Stimulated activated CD8-positive, alpha-beta memory T cell treated with anti-CD3 and anti-CD28 coated beads, Interleukin-7, amount 100 ng/mL, for 48 hours (primary cell): ENCODE measurements at places on chromosomes 6 and 20.

DNA sequence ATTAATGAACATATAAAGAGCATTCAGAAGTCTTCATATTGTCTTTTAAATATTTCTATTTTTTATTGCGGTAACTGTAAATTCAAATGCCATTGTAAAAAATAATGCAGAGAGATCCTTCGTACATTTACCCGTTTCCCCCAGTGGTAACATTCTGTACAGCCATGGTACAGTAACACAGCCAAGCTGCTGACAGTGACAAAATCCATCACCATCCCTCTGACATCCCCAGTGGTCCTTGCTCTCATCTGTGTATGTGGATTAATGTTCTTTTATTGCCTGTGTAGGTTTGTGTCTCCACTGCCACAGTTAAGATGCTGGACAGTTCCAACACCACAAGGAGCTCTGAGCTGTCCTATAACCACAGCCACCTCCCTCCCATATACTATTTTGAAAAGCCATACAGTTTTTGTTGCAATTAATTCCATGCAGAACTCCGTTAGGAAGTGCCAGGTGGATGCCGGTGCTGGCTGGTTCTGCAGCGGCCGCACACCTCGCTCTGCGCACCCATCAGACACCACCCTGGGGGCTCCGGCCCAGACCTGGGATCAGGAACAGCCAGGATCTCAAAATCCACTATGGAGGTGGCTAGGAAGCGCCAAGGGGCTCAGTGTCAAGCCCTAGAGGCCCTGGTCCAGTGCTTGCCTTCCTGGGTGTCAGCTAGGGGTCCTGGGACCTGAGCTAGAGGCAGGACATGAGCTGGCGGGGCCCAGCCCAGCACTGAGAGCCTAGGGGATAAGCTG, 93.1 kb upstream of the PMEPA1 start:
- no peak for DNase-seq

GRCh38 chr6:25377664-25378063, 98.5 kb downstream of the CARMIL1 start:
- no peak for DNase-seq

DNA sequence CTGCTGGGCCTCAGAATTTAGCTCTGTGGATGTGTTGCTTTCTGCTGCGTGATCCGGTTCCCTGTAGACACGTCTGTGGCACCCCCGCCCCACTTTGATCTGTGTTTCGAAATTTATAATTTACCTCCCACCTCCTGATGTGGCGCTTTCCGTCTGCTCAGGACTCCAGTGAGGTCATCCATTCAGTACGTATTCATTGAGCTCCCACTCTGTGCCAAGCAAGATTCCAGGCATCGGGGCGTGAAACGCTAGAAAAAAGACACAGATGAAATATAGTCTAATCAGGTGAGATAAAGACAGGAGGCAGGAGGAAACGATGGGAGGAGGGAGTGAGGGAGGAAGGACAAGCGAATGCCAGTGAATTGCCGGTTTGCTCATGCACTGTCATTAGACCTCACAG, 431.9 kb upstream of the SULF2 start:
- DNase-seq, result no peak

GRCh38 chr6:31418251-31418650, 14.9 kb downstream of the MICA start:
- no peak for DNase-seq

DNA sequence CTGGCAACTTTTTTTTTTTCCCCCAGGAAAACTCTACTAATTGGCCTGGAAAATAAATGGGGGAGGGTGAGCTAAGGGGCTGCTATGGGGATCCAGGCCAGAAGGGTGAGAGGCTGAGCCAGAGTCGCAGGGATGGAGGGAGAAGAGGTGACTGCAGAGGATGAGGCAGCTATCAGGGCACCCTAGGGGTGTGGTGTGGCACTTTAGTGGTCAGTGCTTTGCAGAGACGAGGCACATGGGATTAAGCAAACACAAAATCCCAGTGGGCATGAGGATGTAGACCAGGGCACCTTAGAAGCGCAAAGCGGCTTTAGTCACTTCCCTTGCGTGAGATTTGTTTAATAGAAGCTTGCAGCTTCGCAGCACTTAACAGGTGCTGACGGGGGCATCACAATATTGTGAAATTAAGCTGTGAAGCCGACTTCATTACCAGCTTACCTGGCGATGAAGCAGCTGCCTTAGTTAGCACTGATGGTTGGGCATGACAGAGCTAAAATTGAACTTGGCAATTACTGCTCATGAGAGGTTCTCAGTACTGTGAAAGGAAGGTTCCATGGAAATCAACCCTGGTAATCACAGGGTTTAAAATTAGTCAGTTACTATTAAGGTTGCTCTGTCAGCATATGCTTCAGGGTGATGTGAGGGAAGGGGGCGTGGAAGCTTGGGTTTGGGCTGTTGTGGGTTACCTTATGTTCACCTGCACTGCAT, 26.0 kb downstream of the TOX2 start:
- DNase-seq, result no peak
